Stimulated activated CD4-positive, alpha-beta T cell treated with anti-CD3 and anti-CD28 coated beads, Interleukin-12 subunit alpha, Interleukin-12 subunit beta, amount 100 ng/mL, for 4 hours (primary cell): ENCODE measurements at places on chromosomes 11 and 22.

DNA sequence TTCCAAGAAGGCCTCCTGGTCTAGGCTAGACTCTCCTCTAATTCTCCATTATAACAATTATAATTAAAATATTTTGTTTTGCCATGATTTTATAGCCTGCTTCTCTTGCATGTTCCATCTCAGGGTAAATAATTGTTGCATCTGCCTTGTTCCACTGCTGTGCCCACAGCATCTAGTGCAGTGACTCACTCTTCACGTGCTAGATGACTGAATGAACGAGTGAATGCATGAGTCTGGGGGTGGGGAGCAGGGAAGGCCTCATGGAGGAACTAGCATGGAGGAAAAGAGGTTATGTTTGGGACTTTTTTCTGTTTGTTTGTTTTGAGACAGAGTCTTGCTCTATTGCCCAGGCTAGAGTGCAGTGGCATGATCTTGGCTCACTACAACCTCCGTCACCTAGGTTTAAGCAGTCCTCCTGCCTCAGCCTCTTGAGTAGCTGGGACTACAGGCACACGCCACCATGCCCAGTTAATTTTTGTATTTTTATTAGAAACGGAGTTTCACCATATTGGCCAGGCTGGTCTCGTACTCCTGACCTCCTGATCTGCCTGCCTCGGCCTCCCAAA, 5.2 kb upstream of the OAF start:
- DNase-seq = no peak

DNA sequence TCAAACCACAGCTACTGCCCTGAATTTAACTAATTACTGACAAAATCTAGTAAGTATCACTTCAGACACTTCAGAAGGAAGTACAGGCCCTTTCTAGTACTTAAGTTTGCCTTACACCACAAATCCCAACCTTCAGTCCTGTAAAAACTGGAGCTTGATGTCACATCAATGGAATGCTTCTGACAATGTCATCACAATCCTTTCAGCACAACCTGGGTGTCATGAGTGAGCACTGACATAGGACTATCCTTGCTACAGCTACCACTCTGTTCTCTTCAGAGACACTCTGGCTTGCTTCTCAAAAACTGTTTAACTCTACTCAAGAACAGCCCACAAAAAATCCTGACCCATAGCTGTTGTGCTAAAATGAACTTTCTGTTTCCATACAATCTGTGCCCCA, 108.2 kb downstream of the RRM1 start:
- no peak for DNase-seq

- DNase-seq = no peak
These were observed 47.7 kb upstream of the ARHGAP20 start for GRCh38 chr11:110759972-110760381.

DNA sequence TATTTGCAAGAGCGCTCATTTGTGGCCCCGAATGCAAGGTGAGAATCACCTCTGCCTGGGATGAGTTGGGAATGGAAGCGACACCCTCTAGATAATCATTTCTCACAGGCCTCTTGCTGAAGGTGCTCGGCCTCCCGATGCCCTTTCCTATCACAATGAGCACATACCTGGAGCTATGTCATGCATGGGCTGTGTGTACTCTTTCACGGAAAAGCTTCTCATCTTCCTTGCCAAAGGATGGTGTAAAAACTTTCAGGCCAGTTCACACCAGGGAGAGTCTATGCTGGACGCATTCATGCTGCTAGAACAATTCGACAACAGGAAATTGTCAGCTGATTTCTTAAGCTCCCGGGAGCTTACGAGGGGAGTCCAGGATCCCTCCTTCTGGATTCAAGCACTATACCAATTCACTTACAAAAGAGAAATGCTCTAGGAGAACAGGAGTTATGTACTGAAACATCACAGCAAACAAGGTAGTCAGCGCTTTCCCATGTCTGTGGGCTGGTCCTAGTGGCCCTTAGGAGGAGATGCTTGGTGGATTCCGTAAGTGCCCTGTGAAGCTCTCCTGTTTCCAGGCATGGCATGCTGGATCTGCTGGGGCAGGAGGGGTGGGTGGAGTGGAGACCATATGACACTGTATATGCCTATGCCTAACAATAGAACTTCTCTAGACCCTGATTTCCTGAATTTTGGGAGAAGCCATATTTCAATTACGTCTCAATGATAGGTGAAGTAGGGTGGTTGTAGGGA, 53.1 kb upstream of the B3GAT1 start:
- no peak for DNase-seq

GRCh38 chr11:13475091-13475490, 12.1 kb upstream of the BTBD10 start:
- DNase-seq = no peak

GRCh38 chr11:125069796-125070195, 6.7 kb downstream of the SLC37A2 start:
- no peak for DNase-seq

DNA sequence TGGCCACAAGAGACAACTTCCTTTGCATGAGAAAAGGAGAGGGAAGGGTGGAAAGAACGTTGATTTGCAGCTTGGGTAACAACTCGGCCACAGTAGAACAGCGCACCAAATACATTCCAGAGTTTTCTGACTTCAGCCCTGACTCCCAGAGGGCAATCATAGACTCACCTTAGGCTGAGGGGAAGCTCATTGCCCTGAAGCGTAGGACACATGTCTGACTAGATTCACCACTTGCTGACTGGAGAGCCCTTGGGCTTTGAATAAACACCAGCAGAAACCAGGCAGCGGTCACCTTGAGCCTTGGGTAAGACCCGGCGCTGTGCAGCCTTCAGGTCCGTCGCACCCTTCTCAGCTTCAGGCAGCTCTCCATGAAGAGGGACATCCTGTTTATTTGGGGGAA, 151.8 kb upstream of the GRIA4 start:
- DNase-seq = no peak

DNA sequence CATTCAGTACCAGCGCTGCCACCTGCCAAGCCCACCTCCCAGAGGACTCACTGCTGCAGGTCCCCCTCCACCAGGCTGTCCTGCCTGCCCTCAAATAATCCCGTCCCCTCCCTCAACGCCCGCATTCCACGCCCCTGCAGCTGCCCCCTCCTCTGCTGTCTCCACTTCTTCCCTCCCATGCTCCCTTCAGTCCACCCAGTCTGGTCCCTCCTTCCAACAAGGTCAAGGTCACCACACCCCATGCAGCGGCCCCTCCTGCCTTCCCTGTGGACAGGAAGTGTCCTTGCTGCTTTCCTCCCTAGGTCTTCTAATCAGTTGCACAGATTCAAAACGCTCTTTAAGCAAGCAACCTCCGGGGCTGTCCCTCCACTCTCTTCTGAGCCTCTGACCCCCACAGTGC, 12.1 kb downstream of the MACROD1 start:
- no peak for DNase-seq

DNA sequence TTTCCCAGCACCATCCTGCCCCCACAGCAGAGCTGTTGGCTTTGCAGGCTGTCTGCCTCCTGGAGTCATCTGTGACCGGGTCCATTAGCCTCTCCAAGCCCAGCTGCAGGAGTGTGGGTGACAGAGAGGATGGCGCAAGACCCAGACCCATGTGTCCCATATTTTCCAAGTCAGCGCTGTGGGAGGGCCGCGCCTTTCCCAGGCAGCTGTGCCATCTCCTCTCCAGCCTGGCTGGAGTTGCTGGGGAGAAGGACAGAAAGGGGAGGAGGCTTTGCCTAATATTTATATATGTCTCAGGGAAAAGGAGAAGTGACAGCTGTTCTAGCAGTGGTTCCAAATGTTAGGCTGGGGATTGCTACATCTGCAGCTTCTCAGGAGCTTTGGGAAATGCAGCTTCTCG, 15.7 kb downstream of the DTX4 start:
- DNase-seq = no peak

DNA sequence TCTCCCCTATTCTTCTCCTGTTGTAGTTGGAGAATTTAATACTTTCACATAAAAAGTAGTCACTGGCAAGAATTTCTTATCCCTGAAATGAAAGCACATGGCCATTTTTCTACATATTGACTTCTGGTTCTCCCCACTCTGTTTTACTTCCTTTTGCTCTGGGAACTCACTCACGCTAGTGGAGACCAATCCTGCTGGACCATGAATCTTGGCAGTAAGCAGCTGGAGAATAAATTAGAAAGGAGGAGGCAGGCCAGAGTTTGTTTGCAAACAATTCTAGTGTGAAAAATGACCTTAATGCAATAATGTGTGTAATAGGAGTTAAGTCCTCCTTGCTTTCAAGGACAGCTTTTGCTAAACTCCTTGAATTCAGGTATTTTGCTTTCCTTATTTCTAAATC, 412.3 kb upstream of the CHORDC1 start:
- no peak for DNase-seq

DNA sequence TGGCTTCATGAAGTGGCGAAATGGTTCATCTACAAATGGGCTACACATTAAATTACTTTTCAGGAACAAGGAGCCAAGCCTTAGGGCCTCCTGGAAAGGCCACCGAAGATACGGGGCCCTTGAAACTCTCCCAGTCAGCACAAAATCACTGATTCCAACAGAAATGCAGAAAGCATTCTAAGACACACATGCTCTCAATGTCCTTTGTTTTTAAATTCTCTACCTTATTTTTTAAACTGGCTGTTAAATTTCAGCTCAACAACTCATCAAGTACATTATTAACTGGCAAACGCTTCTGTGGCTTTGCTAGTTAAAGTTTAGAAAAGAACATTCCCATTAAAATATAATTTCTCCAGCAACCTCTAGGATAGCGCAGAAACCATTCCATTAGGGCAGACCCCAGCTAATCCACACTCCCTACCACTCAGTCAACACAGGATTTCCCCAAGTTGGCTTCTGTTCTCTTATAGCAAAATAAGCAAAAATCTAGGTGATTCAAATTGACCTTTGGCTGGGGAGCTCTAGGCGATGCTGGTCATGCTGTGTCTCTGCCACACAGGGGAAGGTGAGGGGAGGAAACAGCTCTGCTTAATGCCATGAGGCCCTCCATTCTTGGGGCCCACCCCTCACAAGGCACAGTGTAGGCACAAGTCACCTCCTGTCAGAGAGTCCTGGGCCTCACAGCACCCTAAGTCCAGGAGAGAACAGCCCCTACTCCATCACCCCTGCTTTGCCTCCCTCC, 47.1 kb downstream of the PLEKHA7 start:
- no peak for DNase-seq

DNA sequence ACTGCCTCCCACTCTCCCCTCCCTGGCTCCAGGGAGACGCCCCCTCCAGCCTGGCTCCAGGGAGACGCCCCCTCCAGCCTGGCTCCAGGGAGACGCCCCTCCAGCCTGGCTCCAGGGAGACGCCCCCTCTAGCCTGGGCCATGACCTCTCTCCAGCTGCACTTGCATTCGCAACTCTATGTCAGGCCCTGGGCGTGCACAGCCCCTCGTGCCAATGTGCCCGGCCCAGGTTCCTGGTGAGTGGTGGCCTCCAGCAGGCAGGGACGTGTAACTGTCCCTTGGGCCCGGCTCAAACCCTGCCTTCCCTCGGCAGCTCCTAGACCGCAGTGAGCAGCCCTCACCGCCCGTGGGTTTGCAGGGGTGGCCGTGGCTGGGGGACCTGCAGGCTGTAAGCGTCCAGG, 6.9 kb downstream of the MUC6 start:
- no peak for DNase-seq

DNA sequence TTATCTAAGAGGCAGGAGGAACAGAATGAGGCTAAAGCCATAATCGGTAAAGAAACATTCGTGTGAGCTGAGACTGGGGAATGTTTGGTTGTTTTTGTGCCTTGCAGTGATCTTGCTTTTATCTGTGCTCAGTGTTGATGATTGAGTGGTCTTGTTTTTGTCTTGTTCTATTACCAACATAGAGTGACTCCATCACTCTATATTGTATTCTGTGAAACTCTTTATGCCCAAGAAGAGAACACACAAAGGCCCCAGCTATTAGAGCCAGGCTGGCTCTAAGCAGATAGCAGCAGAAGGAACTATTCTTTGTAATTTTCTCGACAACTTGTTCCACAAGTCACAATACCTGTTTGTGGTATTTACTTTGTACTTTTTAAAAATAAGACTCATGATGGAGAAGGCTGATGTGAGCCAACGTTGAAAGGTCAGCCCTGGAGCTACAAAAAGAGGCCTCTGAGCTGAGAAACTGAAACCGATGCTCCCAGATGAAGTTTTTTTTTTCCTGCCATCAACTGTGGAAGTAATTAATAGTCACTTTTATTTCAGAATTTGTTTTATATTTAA, 68.4 kb downstream of the LARGE1 start:
- DNase-seq = no peak

DNA sequence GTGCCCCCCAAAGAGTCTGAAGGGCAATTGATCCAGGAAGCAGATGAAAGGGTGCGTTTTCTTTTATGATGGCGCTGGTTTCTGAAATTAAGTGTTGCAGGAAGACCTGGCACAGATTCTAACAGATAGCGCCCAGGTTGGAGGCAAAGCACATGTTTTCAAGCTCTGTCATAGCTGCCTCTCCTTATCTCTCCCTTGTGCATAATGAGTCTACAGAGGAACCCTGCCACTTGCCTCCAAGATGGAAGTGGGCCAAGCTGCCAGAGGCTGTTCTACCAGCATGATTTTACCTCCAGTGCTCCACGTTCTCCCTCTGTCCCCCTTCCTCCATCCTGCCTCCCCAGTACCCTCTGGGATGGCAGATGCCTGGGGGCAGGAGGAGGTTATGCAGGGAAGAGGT, 30.0 kb upstream of the TLCD5 start:
- DNase-seq = no peak

GRCh38 chr11:67248653-67249052, 17.6 kb upstream of the GRK2 start:
- no peak for DNase-seq

DNA sequence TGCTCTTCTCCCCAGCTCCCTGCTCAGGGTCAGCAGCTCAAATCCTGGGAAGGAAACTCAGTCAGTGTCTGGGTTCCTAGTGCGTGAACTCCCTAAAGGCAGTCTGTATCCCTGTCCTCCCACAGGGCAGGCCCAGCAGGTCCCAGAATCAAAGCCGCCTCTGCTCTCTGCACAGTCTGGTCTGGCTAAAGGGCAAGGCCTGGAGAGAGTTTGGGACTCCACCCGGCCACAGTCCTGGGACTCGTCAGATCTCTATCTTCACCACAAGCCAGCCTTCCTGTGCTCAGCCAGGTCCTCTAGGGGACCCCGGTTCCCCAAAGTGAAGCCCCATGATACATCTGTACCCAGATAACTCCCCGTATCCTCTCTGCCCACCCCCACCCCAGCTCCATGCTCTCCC, 56.2 kb upstream of the CSNK2A3 start:
- DNase-seq = no peak

GRCh38 chr22:20607157-20607907, 99.9 kb downstream of the MED15 start:
- DNase-seq = no peak

- DNase-seq = no peak
These were observed 599 bp upstream of the PPP2R1B start for GRCh38 chr11:111766834-111767142.
